ENCODE measurements at places on chromosomes 13 and 19. TPM values are rescaled to one million over a fixed set of nuclear protein-coding genes. Genes with fewer than 3 reads are reported as not detected.

DNA sequence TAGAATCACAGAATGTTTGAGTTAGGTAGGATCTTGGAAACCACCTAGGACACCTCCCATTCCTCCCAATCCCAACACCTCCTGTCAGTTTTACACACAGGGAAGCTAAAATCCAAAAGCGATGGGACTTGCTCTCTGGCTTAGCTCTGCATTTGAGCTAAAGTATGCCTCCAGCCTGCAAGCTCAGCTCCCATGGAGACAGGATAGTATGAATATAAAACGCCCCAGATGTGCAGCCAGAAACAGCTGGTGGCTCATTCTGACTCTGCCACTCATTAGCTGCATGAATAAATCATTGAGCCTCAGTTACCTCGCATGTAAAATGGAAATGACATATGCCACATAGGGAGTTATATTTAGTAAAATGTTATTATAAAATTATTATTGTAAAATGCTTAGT is 336.0 kb downstream of the SUCLA2 start:
- no peak for DNase-seq

GRCh38 chr19:28307963-28308362 is 905.0 kb downstream of the UQCRFS1 start:
- no peak for DNase-seq

DNA sequence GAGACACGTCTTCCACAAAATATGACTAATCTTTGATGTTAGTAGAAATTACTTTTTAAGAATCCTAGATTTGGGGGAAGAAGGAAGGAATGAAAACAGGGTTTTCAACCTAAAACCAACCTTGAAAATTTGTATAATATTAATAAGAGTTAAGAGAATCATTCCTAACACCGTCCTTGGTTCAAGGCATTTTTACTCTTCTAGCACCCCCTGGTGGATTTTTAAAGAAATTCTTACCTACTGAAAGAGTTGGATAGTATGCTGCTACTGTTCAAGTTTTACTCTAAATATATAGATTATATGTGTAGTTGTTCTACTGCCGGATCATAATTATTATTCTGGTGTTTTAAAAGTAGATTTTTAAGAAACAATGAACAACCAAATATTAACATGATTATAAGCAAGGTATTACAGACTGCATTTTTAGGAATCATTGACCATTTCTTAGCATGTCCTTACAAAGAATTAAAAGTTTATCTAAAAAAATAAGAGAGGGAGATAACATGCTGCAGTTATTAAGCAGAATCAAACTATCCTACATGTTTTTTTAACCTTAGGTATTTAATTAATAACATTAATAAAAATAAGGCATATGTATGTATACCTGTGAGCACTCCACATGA is 7.4 kb upstream of the SLITRK6 start:
- no peak for DNase-seq

DNA sequence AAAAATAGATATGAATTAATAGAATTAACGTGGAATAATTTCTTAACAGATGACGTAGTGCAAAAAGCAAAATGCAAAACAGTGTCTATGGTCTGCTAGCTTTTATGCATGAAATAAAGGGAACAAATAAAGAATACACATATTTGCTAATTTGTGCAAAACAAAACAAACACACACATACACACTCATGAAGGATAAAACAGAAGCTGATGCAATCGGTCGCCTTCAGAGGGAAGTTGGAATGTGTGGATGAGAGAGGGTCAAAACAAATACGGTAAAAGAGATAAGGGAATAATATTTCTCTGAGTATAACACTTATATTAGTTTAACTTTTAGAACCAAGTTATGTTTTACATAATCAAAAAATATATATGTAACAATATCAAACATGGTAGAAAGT is 1160.9 kb upstream of the PCDH9 start:
- DNase-seq, result no peak

Gene LGALS14
- 4.9 TPM for total RNA-seq

Measured in GM12878 (cell line).